A549 treated with CpdA at 1 μM for 4 hours (cell line): ENCODE measurements at places on chromosomes 2 and 18. TPM values are rescaled to one million over a fixed set of nuclear protein-coding genes. Genes with fewer than 3 reads are reported as not detected.

SERPINB11 gene
- 0.11 TPM in 1 of 5 replicates, not detected in the others for total RNA-seq

UGT1A5 gene
- total RNA-seq: not detected in 5 replicates

IL36RN gene
- total RNA-seq: 0.03 to 0.07 TPM (median 0.06 TPM) in 4 of 5 replicates, not detected in the other

LIMS2 gene
- total RNA-seq: 4.0 to 8.1 TPM (median 5.2 TPM) in 5 replicates

DHRS9 gene
- 3.1 to 4.2 TPM (median 3.6 TPM) in 5 replicates for total RNA-seq

CD28 gene
- total RNA-seq: not detected in 5 replicates

MYO7B gene
- total RNA-seq: 0.12 to 0.32 TPM (median 0.21 TPM) in 5 replicates

METTL5 gene
- 65.2 to 94.8 TPM (median 66.2 TPM) in 5 replicates for total RNA-seq

SERPINB10 gene
- not detected in 5 replicates for total RNA-seq

ABCG5 gene
- total RNA-seq: 0.01 TPM in 1 of 5 replicates, not detected in the others

IL1RN gene
- 0.26 to 0.59 TPM (median 0.42 TPM) in 5 replicates for total RNA-seq

SERPINB7 gene
- 1.7 to 3.3 TPM (median 2.8 TPM) in 5 replicates for total RNA-seq

CPS1 gene
- 6.1 to 8.8 TPM (median 7.4 TPM) in 5 replicates for total RNA-seq

RTP5 gene
- total RNA-seq: not detected in 5 replicates

SLC66A2 gene
- 10.8 to 19.3 TPM (median 16.4 TPM) in 5 replicates for total RNA-seq

MYOM1 gene
- total RNA-seq: 0.11 to 0.26 TPM (median 0.16 TPM) in 5 replicates

UGT1A6 gene
- total RNA-seq: 0.81 to 1.6 TPM (median 1.2 TPM) in 5 replicates

MCM6 gene
- 52.2 to 61.1 TPM (median 53.6 TPM) in 5 replicates for total RNA-seq

ONECUT2 gene
- total RNA-seq: 0.35 to 0.67 TPM (median 0.41 TPM) in 5 replicates

MTLN gene
- total RNA-seq: 99.1 to 138 TPM (median 126 TPM) in 5 replicates

NDUFS1 gene
- 50.3 to 71.4 TPM (median 62.5 TPM) in 5 replicates for total RNA-seq

C2orf66 gene
- 0.08 to 0.15 TPM (median 0.09 TPM) in 4 of 5 replicates, not detected in the other for total RNA-seq
